ENCODE measurements at places on chromosomes 3 and 15.

DNA sequence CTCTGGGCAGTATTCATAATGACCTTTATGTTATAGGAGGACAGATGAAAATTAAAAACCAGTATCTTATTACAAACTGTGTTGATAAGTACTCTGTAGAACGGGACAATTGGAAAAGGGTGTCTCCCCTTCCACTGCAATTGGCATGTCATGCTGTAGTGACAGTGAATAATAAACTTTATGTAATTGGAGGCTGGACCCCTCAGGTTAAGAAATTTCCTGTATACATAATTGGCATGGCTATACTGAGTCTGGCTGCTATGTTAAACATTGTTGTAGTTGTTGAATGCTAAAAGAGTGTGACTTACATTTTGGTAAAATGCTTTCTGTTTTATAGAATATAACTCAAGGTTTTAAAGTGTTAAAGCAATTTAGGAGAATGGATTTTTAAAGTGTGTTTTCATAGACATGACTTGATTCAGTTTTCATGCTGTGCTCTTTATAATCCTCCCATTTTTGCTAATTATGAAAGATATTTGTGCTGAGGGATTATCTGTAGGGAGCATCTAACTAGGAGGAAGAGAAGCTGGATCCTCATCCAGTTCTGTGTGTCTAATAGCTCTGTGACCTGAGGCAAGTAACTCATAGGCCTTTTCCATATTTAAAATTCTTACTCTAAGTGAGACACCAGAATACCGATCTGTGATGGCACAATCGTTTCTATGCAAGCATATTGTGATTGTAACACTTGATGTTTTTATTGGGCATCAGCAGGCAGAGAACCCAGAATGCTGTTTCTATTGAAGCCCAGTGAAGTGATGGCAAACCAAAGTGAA, 13.0 kb downstream of the KBTBD12 start:
- DNase-seq, result no peak

DNA sequence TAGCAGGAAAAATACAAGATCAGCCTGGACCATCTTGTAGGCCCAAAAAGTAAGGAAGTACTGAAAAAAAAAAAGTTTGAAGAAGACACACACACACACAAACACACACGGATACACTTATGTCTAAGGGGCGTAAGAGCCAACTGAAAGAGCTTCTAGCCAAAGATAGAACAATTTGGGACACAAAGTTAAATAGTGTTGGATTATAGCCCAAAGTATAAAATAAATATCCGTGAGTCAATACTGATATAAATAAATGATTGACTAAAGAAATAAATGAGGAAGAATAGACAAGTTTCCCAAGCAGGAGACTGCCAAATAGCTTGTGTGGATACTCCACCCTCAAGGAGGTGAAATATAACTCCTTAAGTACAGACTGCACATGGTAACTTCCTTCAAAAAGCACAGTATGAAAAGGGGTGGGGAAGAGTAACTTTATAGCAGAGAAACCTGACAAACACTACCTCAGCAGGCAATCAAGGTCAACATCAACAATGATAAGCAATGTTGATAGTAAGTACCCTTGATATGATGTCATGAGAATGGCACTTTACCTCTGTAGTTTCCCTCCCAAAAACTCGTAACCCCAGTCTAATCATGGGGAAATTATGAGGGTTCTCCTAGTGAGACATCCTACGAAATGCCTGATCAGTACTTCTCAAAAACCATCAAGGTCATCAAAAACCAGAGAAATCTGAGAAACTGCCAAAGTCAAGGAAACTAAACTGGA, 187.3 kb upstream of the ATP11B start:
- no peak for DNase-seq

DNA sequence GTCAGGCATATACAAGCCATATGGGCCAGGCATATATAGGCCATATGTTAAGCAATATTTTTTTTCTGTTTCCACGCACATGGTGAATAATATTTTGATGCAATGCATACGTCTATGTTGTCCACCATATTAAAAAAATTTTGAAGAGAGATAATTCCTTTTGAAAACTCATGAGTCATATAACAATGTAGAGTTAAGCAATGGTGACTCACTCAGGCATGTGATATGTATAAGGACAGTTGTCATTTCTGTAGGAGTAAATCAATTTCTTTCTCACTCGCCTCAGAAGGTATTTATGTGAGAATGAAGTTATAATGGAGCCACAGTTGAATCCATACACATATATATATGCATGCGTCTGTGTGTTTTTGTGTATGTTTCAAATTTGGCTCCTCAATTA, 272.6 kb downstream of the EPHA3 start:
- no peak for DNase-seq

DNA sequence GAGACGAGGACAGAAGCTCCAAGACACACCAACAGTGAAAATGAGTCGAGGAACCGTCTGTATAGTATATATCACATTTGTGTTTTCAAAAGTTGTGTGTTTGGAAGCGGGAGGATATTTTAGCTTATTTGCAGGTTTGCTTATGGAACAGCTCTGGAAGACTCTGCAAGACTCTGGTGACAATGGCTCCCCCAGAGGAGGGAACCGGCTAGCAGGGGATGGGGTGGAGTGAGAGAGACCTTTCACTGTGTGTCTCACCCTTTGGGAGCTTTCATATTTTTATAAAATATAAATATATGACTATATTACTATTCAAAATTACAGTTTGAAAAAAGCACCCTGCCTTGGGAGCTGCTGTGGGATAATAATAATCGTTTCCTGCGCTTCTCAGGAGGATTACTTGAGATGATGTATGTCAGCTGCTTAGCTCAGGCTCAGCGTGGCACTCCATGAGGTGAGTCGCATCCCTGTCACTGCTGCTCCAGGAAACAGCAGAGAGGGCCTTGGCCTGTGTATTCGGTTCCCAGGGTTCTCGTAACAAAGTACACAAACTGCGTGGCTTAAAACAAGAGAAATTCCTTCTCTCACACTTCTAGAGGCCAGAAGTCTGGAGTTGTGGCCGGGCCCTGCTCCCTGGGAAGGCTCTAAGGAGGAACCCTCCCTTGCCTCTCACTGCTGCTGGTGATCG, 183.9 kb downstream of the FAM43A start:
- no peak for DNase-seq

GRCh38 chr15:56934269-56934668, 15.8 kb downstream of the TCF12 start:
- no peak for DNase-seq

GRCh38 chr3:155602307-155602706, 142.6 kb downstream of the PLCH1 start:
- no peak for DNase-seq

- DNase-seq, result no peak
Observed at GRCh38 chr3:49025005-49025792, 3.3 kb downstream of the NDUFAF3 start.

GRCh38 chr3:60192297-60193114, 1058.7 kb downstream of the FHIT start:
- no peak for DNase-seq

DNA sequence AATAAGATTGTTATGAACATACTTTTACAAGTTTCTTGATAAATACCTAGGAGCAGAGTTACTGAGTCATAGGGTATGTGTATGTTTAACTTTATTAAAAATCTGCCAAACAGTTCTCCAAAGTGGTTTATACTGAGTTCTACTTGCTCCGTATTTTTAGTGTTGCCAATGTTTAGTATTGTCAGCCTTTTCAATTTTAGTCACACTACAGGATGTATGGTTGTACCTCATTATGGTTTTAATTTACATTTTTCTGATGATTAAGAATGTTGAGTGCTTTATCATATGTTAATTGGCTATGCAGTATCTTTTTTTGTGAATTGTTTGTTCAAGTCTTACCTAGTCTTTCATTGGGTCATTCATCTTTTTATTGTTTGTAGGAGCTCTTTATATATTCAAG, 4.3 kb downstream of the TMOD3 start:
- DNase-seq, result no peak

GRCh38 chr3:40340541-40341170, 31.1 kb downstream of the EIF1B start:
- no peak for DNase-seq

DNA sequence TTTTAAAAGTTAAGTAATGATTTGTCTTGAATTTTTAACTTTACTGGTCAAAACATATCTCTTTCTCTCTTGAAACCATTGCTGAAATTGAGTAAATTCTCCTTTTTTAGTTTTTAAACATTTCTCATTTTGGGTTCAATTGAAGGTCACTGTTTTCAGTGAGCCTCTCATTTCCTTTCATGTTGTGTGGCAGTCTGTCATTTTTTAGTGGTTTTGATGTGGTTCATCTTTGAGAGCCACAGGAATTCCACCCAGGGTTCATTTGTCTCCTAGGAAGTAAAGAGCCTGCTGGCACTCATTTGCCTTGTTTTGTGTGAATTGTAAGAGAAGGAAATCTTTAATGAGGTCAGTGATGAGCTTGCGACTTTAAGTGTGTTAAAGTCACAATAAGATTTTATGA, 10.4 kb downstream of the CLDN11 start:
- no peak for DNase-seq

GRCh38 chr3:14143271-14144225, 18.7 kb downstream of the TMEM43 start:
- no peak for DNase-seq

DNA sequence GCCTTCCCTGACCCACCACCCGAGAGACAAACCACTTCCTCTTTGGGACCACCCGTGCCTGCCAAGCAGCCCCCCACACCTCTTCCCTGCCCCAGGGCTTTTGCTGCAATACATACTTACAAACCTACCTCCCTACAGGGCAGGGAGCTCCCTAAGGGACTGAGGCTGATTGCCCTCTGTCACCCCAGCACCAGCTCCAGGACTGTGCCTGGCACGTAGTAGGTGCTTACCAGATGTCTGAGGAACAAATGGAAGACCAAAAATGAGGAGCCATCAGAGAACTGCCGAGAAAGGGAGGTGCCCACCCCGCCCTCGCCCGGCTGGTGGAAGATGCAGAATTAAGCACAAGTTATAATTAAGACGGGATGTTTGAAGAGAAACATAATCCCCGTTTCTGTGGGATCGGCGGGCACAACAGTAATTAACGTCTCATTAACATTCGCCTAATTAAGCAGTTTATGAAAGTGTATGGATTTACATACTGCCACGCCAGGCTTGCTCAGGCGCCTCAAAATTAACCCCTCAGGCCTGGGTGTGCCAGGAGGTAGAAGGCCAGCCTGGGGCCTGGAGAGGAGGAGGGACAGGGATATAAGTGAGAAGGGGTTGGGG, 130.1 kb upstream of the LINGO1 start:
- no peak for DNase-seq

DNA sequence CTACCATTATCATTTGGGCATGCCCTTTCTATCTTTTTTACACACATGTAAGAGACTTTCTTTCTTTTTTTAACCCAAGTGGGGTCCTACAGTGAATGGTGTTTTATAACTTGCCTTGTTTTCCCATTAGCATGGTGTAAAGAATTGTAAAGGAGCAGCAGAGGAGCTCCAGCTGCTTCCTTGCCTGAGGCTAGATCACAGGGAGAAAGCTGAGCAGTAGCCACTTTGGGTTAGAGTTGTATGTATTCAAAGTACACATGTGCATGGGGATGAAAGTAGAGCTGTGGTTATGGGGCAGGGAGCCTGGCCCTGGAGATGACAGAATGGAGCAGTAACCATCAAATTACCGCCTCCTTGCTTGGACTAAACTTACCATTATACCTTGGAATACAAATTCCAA, 231.1 kb upstream of the PDZRN3 start:
- DNase-seq, result no peak

DNA sequence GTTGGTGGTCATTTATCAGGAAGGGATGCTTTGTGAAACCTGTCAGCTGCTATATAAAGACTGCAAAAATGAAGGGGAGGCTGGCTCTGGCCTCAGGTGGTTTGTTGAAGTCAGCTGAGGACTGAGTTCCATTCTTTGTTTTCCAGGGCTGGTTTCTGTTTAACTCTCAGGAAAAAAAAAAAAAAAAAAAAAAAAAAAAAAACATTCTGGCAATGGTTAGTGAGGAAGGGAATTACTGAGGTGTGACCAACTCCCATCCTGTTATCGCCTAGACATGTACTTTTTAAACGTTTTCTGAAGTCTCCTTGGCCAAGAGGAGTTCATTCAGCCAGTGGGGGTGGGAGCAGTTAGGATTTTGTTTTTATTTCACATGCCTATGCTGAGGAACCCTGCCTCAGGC, 316.3 kb downstream of the OXSM start:
- no peak for DNase-seq

GRCh38 chr3:128998561-128998960, 2.5 kb upstream of the EFCC1 start:
- DNase-seq, result no peak

DNA sequence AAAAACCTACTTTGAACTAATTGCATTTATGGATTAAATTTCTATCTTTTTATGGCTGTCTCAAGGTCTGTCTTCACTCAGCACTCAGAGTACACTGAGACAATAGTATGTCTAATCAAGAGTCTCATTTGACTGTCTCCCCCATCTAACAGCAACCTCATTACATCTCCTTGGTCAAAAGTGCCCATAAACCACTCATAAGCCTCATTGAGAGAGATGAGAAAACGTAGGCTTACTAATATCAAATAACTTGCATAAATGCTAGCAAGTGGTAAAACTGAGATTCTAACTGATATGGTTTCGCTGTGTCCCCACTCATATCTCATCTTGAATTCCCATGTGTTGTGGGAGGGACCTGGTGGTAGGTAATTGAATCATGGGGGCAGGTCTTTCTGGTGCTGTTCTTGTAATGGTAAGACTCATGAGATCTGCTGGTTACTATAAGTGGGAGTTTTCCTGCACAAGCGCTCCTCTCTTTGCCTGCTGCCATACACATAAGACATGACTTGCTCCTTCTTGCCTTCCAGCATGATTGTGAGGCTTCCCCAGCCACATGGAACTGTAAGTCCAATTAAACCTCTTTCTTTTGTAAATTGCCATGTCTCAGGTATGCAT, 113.9 kb downstream of the TFDP2 start:
- no peak for DNase-seq

DNA sequence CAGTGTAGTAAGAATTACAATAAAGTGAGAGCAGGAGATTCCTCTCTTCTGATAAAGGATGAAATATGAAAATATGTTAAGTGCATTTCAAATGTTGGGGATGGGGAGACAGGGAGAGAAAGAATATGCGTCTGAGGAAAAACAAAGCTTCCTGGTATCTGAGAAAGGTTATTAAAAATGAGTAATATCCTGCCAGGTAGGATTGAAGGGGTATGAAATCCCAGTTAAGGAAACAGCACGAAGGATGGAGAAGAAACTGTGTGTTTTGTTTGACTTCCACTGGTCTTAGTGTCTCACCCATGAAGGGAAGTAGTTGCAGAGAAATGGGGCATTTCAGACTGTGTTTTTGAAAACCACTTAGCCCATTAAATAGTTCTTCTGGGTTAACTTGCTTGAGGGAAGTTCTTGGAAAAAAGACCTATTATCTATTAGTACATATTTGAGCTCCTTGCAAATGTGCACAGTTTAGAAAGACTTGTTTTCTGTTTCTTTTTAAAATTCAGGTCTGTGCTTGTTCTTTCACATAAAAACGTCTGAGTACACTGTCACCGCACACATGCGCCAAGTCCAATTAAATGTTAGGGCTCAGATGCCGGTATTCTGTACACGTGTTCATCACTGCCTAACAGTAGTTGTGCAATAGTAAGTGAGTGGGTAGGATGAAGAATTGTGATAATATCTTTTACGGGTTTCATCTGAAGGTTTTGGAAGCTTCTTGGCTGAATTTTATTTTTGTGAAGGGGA, 196.1 kb upstream of the P2RY1 start:
- DNase-seq, result no peak

- DNase-seq, result no peak
Observed at GRCh38 chr3:40211579-40211978, 97.9 kb upstream of the EIF1B start.

GRCh38 chr3:42194943-42195510, 71.0 kb downstream of the CCK start:
- no peak for DNase-seq

All from stimulated activated CD4-positive, alpha-beta T cell treated with anti-CD3 and anti-CD28 coated beads, Interleukin-1b, Interleukin-23, amount 100 ng/mL, for 1 hour (primary cell).